ENCODE measurements at places on chromosomes 5 and 9. TPM values are rescaled to one million over a fixed set of nuclear protein-coding genes. Genes with fewer than 3 reads are reported as not detected.

GRCh38 chr9:80127920-80128319, 556.2 kb downstream of the TLE4 start:
- H3K36me3 ChIP-seq = no peaks in the 10 kb centered on the region
- H3K27me3 ChIP-seq = no peaks in the 10 kb centered on the region
- no peak overlapping the region for H3K4me3 ChIP-seq
- H3K27ac ChIP-seq = no peak overlapping the region

GRCh38 chr5:169116961-169117461, 183.9 kb downstream of the SLIT3 start:
- H3K4me3 ChIP-seq = no peak overlapping the region
- H3K27me3 ChIP-seq = no peaks in the 10 kb centered on the region
- H3K36me3 ChIP-seq = no peaks in the 10 kb centered on the region
- DNase-seq = no peak
- no peak overlapping the region for H3K27ac ChIP-seq

DNA sequence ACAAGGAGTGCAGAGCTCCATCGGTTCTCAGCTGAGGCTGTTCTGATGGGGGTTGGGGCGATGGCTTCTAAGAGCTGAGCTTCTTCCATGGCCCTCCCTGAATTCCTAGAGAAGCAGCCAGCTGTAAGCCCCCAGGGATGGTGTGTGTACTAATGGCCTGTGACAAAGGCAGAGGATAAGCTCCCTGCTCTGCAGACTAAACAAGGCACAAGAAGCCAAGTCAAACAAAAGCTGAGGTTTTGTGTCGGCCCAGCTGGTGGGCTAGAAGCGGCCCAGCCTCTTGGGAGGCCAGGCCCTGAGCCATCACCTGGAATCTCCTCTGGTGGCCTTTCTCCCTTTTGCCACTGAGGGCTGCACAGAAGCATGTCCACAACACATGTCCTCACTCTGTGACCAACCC, 75.0 kb upstream of the XPA start:
- H3K36me3 ChIP-seq = no peaks in the 10 kb centered on the region
- H3K4me3 ChIP-seq = no peak overlapping the region
- DNase-seq = no peak
- no peak overlapping the region for H3K27ac ChIP-seq
- H3K4me1 ChIP-seq = no peaks in the 10 kb centered on the region

The ZNF618 gene
- total RNA-seq = 14.0 TPM

DNA sequence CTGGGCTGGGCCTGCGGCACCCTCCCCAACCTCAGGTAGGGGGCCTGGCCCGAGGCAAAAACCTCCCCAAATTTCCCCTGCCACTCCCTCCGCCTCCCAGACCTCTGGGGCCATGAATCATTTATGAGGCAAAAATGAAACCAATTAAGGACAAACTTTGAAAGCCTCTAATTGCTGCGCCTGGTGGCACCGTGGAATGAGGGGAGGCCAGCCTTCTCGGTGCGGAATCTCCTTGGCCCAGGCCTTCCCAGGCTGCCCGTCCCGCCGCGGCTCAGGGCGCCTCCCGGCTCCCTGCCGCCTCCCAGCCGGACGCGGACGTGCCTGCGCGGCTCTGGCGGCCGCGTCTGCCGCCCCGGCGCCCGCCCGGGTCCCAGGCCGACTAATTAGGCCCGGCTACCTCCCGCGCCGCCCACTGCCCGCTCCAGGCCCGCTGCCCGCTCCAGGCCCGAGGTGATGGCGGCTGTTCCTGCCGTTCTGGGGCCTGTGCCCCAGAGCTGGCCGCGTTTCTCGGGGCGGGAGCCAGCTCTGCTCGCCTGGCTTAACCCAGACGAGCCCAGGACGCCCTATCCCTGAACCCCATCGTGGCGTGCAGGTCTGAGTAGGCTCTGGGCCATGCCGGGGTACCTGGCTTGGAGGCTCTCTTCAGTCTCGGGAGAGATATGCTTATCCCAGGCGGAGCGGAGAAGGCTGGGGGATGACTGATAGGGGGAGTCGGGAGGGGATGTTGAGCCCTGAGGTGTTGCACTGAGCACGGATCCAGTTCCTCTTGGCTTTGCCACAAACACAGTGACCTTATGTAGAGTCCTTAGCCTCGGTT, 20.1 kb downstream of the CXXC5 start:
- H3K36me3 ChIP-seq = no peaks in the 10 kb centered on the region
- H3K4me1 ChIP-seq = peaks cover 97% of the 10 kb centered on the region
- H3K4me3 ChIP-seq = peak overlapping the region; percentile 33
- DNase-seq = peak; percentile 79
- H3K27me3 ChIP-seq = no peaks in the 10 kb centered on the region

- H3K27me3 ChIP-seq = no peaks in the 10 kb centered on the region
- H3K4me1 ChIP-seq = no peaks in the 10 kb centered on the region
- H3K4me3 ChIP-seq = no peak overlapping the region
- H3K27ac ChIP-seq = no peak overlapping the region
- H3K36me3 ChIP-seq = no peaks in the 10 kb centered on the region
Measured at GRCh38 chr5:532521-533242, 8.4 kb upstream of the SLC9A3 start.

DNA sequence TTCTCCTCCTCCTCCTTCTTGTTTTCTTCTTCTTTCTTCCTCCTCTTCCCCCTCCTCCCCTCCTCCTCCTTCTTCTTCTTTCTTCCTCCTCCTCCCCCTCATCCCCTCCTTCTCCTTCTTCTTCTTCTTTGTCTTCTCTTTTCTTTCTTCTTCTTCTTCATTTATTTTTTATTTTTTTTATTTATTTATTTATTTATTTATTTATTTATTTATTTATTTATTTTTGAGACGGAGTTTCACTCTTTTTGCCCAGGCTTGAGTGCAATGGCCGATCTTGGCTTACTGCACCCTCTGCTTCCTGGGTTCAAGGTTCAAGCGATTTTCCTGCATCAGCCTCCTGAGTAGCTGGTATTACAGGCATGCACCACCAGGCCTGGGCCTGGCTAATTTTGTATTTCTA, 1332.5 kb upstream of the CDH9 start:
- no peaks in the 10 kb centered on the region for H3K36me3 ChIP-seq
- DNase-seq = no peak
- H3K27me3 ChIP-seq = no peaks in the 10 kb centered on the region
- H3K4me3 ChIP-seq = no peak overlapping the region
- no peaks in the 10 kb centered on the region for H3K4me1 ChIP-seq

DNA sequence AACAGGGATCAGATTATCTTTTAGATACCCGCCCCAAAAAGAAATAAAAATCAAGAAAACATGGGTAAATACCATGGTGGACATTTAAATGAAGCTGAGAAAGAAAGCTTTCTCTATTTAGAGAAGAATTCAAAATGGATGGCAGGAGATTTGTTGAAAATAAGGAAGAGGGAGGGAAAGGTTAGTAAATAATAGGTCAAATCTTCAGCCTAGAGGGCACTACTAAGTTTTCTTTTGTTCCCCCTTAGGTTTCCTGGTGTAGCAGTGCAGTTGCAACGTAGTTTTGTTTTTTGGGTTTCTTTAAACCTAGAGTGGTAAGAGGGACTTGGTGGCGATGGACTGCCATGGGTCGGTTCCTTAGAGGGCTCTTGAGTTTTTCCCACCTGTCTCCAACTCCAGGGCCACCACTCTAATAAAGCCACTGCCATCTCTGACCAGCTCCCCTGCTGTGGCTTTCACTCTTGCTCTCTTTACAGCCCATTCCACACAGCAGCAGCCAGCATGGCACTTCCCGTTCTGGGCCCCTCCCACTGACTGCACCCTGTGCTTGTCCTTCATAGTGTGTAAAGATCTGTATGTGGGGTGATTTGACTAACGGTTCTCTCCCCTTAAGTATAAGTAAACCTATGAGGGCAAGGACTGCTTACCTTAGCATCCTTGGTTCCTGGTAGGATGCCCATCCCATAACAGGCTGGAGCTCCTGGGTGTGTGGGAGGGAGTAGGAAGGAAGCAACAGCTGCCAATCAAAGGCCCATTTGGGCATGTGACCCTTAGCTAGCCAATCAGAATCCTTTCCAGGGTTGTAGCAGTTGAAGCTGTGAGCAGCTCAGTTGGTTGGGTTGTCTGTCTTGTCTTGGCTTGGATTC, 118.3 kb downstream of the SLC1A3 start:
- no peaks in the 10 kb centered on the region for H3K4me1 ChIP-seq
- H3K4me3 ChIP-seq = no peak overlapping the region
- peak overlapping the region; percentile 38 for H3K27ac ChIP-seq
- no peak for DNase-seq

GRCh38 chr5:79575996-79576395, 36.2 kb upstream of the TENT2 start:
- no peaks in the 10 kb centered on the region for H3K27me3 ChIP-seq
- H3K27ac ChIP-seq = no peak overlapping the region
- no peak for DNase-seq
- no peaks in the 10 kb centered on the region for H3K36me3 ChIP-seq
- H3K4me3 ChIP-seq = no peak overlapping the region

The SHISAL2B gene
- 1.2 TPM for total RNA-seq

GRCh38 chr5:17405976-17406375, 92.1 kb upstream of the TAF11L2 start:
- DNase-seq = no peak
- no peaks in the 10 kb centered on the region for H3K36me3 ChIP-seq
- no peak overlapping the region for H3K27ac ChIP-seq
- peaks cover 5% of the 10 kb centered on the region for H3K27me3 ChIP-seq
- no peaks in the 10 kb centered on the region for H3K4me1 ChIP-seq

GRCh38 chr9:115883467-115884329, 269.9 kb upstream of the PAPPA start:
- H3K4me3 ChIP-seq = no peak overlapping the region
- H3K27me3 ChIP-seq = no peaks in the 10 kb centered on the region
- H3K27ac ChIP-seq = no peak overlapping the region
- DNase-seq = no peak

DNA sequence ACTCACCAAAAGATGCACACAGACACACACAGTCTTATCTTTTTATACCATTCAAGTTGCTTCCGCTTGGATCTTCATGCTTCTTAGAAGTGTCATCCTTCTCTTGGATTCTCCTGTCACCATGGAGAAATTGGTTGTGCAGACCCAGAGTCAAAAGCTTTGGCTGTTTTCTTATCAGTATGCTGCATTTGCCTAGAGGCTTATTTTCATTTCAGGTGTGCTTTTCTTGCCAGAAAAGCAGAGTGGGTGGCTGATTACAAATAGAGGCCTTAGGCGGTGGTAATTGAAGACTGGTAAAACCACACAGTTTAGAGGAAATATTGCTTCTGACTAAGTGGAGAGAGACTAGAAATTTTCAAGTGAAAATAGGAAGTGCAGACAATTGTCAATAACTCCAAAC, 70.2 kb upstream of the TLE4 start:
- no peaks in the 10 kb centered on the region for H3K4me1 ChIP-seq
- no peaks in the 10 kb centered on the region for H3K27me3 ChIP-seq
- H3K36me3 ChIP-seq = no peaks in the 10 kb centered on the region
- H3K27ac ChIP-seq = no peak overlapping the region
- no peak overlapping the region for H3K4me3 ChIP-seq

- DNase-seq = no peak
- no peak overlapping the region for H3K27ac ChIP-seq
- H3K4me3 ChIP-seq = no peak overlapping the region
- no peaks in the 10 kb centered on the region for H3K27me3 ChIP-seq
- no peaks in the 10 kb centered on the region for H3K36me3 ChIP-seq
Measured at GRCh38 chr5:165304193-165304827, 1798.9 kb downstream of the MAT2B start.

The SDHA gene
- 37.9 TPM for total RNA-seq

GRCh38 chr9:16868701-16869100, 1.8 kb downstream of the BNC2 start:
- H3K4me1 ChIP-seq = no peaks in the 10 kb centered on the region
- no peak for DNase-seq
- no peak overlapping the region for H3K27ac ChIP-seq
- no peak overlapping the region for H3K4me3 ChIP-seq
- H3K27me3 ChIP-seq = no peaks in the 10 kb centered on the region

The DBH gene
- not detected for total RNA-seq

All from pancreas (tissue), 10 donors.